Left colon (tissue), 2 donors: ENCODE measurements at places on chromosomes 6 and 20. TPM values are rescaled to one million over a fixed set of nuclear protein-coding genes. Genes with fewer than 3 reads are reported as not detected.

Gene FOXF2
- 15.2 TPM for total RNA-seq

- DNase-seq = no peak
These were observed 32.4 kb upstream of the SMOC2 start for GRCh38 chr6:168408504-168409136.

DNA sequence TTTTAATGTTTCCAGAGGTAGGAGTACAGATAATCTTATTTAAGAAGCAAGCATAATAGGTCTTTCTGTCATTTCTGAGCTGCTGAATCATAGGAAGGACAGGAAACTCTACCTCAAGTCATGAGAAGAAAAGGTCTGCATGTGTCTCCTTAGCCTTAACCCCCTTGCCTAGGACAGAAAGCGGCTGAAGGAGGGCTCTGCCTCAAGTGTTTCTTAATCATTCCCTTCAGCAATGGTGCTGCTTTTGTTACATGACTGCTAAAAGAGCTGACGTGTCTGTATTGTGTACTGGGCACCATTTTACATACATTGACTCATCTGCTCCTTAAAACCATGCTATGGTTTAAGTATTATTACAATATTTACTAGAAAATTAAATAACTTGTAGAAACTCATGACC, 564.0 kb upstream of the AGPAT4 start:
- DNase-seq = no peak

DNA sequence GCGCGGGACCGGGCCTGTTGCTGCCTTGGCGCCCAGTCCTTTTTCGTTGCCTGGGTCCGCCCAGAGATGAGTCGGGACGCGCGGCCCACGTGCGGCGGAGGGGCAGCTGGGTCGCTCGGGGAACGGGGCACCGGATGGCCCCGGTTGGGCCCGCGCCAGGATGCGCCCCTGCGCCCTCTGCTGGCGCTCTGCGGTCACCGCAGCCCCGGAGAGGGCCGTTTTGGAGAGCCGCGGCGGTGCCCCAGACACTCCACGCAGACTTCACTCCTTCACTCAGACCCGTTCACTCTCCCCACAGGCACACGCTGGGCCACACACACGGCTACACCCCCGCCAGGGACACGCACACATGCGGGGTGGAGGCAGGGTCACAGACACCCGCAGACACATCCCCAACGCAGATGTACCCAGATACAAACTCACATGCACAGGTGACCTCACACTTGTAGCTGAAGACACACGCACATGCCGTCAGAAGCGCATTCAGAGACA, 38.8 kb downstream of the SRC start:
- DNase-seq = peak; percentile 34

DNA sequence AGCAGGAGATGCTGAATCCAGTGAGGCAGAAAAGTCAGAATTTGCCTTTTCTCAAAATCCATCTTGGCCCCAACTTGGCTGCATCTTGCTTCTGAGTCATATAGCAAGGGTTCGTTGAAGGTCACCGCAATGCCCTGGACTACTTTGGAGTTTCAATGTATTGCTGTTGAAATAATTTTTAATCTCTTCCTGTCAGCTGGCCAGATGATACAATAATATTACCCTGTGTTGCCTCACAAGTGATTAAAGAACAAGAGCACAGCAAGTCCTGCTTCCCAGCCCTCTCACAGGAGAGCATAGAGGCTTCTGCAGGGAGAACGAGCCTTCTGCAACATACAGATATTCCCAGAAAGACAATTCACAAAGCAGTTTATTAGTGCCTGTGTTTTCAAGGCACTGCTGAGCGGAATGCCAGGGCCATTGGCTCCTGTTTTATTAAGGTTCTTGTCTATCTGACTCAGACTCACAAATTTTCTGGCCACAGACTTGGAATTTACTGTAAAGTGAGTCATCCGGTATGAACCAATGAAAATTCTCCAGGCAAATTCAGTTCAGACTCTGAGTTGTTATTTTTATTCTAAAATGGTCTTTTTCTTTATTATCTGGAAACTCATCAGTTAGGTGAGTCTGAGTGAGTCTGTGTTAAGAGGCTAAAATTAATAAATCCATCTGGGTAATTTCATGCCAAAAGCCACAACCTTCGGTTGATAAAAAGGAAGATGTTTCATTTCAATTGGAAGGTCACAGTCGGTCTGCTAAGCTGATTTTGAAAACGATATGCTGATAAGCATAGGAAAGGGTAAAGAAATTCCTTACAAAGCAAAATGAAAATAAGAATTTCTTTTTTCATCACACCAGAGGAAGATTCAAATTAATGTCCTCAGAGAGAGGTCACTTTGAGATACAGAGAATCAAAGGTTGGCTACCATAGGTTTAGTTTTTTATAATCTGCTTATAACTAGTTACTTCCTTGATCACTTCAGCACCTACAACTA, 289.4 kb upstream of the STXBP5 start:
- DNase-seq = no peak

Gene ERGIC3
- 278 TPM for total RNA-seq

Gene SCUBE3
- total RNA-seq = 0.67 TPM

- no peak for DNase-seq
These were observed 359.1 kb downstream of the QKI start for GRCh38 chr6:163773646-163774045.

- no peak for DNase-seq
These were observed 27.1 kb upstream of the SYNCRIP start for GRCh38 chr6:85669735-85670194.

Gene HFE
- total RNA-seq = 8.2 TPM

GRCh38 chr6:70955441-70956190, 1.2 kb downstream of the B3GAT2 start:
- DNase-seq = peak; percentile 75

DNA sequence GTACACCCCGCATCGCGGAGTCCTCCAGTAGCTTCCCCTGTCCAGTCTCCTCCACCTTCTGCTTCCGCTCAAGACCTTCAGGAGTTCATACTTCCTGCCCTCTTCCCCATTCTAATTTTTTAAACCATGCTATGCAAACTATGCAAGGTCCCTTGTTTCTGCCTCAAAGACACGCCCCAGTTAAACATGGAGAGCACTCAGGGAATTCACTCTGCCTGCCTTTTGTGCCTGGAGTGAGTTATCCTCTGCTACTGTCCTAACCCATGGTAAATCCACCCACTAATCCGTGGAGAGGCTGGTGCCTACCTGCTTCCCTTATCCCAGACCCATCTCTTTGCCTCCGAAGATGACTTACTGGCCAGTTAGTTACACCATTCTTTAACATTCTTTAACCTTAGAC, 473.7 kb upstream of the JARID2 start:
- no peak for DNase-seq

Gene DZANK1
- total RNA-seq = 1.8 TPM

Gene TPD52L1
- 15.8 TPM for total RNA-seq

GRCh38 chr20:40390654-40391053, 298.4 kb downstream of the MAFB start:
- no peak for DNase-seq

DNA sequence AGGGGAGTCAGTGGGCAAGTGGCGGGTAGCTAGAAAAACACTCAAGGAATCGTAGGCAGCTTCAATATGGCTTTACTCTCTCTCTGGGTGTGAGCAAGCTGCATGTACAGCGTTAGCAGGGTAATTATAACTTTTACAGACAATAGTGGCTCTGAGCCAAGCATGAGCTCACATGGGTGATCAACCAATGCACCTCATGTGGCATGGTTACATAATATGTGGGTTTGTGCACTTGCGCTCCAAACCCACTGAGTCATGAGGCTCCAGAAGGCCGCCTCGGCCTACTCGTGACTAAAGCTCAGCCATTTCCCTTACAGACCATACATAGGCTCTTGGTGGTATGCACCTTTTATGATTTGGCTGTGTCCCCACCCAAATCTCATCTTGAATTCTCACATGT, 78.4 kb upstream of the FBXL4 start:
- no peak for DNase-seq

DNA sequence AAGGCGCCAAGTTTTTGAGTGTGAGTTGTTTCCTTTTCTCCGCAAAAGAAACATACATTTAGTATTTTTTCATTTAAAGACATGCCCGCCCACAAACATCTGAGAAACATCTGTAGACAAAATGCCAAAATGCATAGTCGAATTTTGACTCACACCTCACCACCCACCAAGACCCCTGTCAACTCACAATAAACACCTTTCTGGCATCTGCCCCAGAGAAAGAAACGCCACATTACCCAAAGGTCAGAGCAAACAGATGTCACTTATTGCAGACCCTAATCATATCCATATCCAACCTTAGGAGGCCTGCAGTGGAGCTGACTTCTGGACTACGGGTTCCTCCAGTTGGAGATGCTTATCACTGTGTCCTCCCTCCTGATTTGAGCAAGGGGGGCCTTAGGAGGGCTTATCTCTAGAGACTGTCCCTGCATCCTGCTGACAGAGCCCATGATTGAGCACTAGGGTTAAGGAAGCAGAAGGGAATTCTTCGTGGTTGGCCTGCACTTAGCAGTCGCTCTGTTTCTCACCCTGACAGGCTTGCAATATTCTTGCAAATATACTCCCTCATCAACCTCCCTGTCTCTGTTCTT, 90.5 kb upstream of the TBX18 start:
- DNase-seq = no peak

DNA sequence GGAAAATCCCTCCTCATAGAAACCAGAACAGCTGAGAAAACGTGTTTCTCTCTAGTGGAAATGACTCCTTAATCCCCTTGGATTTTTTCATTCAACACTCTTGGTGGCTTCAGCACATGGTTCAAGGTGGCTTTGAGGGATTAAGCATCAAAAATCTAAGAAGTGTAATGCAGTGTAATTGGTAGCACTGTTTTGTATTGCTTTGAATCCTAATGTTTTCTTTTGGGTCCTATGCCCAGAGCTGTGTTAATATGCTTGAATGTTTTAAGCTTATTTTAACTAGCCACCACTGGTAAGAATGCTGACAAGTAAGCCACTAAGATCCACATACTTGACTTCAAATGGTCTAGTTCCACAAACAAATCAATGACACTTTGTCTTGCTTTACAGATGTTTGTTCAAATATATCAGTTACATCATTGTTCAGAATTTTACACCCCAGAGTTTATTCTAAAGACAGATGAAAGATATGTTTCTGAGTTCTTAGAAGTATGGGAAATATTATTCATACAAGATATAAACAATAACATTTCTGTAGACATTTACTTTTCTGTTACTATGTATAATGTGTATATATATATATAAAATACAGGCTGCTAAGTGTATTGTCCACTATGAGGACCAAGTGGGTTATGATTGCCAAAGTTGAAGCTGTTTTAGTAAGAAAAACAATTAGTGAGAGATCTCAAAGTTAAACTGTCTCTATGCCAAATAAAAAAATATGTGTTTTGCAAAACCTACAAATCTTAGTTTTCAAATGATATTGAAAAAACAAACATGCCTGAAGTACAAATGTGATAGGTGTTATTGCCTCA, 220.8 kb downstream of the OGFRL1 start:
- no peak for DNase-seq

DNA sequence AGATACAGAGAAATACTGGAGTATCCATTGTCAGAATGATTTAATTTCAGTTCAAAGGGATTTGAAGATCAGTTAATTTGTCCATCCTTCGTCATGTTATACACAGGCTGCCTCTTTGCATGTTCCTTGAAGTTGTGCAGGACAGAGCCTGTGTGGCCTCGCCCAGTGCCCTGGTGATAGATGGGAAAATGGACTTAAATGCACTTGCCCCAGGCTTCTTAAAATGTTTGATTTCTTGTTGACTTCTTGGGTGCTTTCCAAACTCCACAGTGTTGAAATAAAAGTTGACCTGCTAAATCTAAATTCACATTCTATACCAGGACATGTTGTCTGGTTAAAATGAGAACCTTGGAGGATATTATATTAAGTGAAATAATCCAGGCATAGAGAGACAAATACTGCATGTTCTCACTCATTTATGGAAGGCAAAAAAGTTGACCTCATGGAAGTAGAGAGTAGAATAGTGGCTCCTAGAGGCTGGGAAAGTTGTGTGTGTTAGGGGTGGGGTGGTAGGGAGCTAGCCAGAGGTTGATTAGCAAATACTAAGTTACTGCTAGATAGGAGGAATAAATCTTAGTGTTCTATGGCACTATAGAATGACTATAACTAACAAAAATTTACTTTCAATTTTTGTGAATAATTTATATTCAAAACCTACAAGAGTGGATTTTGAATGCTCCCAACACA, 25.3 kb downstream of the MARCKS start:
- no peak for DNase-seq

GRCh38 chr6:15073344-15073789, 172.5 kb upstream of the JARID2 start:
- no peak for DNase-seq

GRCh38 chr20:31859998-31860380, 10.3 kb downstream of the DUSP15 start:
- DNase-seq = no peak

DNA sequence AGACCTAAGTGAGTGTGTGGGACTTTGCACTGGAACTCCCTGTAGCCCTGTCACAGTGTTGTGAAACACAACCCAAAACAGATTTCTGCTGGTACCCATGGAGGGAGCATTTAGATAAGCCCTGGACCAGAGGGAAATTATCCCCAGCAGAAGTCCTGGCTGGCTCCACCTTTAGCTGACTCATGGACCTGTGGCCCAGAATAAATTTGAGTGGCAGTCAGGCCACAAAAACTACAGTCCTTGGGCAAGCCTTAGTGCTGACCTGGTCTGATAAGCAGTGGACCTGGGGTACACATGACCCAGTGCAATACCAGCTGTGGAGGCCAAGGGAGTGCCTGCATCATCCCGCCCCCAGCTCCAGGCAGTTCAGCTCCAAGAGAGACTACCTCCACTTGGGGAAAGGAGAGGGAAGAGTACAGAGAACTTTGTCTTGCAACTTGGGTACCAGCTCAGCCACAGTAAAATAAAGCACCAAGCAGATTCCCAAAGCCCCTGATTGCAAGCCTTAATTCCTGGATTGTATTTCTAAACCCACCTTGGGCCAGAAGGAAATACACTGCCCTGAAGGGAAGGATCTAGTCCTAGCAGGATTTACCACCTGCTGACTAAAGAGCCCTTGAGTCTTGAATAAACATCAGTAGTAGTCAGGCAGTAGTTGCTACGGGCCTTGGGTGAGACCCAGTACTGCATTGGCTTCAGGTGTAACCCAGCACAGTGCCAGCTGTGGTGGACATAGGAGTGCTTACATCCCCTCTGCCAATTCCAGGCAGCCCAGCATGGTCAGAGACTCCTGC, 140.4 kb upstream of the COL21A1 start:
- DNase-seq = no peak

GRCh38 chr6:128389820-128390534, 130.4 kb downstream of the PTPRK start:
- no peak for DNase-seq
